Left renal cortex interstitium (tissue), 4 donors: ENCODE measurements at places on chromosomes 4 and X.
A peak's percentile ranks its signal among the peaks of the same experiment; 100 is the strongest.

DNA sequence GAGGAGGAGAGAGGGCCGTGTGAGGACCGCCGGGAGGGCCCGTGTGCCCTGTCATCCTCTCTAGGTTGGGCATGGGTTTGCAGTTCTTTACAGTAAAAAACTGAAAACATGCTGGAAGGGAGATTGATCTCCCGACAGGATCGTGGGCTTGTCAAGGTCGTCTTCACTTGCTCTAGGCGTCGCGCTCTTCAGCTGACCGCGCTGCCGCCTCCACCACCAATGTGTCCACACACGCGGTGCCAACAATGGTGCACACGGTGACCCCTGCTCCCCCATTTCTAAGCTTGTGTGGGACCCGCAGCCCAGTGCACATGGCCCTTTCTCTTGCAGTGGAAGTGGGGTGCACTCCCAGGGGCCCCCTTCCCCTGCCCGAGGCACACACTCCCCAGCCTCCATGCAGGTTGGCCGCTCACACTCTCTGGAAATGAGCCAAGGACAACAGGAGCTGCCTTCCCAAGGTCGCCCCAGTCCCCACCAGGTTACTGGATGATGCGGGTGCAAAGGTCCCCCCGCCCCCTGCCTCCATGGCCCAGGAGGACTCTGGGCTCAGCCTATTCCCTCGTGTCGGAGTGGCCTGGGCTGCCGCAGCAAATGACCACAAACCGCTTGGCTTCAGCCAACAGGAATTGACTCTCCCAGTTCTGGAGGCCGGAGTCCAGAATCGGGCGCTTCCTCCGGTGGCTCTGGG is 1.7 kb upstream of the ZFP92 start:
- DNase-seq, result no peak

DNA sequence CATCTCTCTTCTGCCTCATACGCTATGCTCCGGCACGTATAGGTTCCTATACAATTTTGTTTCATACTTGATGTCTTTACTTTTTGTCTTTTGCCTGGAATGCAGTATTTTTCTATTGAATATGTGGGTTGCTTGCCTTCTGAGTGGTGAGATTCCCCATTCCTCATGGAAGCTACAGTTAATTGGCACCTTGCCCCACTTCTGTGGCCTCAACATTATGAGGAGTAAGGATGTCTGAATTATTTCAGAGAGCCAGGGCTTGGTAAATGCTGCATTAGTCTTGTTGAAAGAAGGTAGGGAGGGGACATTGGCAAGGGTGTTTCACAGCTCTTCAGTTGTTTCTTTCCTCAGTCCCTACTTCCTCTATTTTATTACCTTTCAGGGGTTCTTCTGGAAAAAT is 23.0 kb downstream of the CDKL5 start:
- DNase-seq, result no peak

GRCh38 chrX:39757971-39758370 is 339.8 kb downstream of the BCOR start:
- no peak for DNase-seq

DNA sequence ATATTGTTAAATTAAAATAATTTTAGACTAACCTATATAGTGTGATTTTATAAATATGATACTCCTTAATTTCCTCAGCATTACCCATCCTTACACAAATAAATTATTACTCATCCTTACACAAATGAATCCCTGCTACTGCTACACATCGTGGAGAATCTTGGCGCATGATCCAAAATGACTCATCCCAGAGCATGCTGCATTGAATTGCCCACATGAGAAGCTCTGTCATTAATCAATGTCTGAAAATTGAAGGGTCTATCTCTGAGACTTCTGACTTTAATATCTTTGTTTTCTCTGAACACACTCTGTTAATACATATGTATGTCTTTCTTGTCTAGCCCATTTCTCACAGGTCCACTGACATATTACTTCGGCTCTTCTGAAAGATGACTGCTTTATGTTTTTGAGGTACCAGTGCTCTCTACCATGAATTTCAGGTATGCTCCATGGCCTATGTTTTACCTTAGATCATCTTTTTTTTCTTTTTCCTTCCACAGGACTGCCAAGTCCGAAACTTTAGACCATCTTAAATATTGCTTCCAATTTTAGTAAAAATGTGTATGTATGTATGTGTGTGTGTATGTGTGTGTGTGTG is 15.7 kb upstream of the DUSP21 start:
- no peak for DNase-seq

DNA sequence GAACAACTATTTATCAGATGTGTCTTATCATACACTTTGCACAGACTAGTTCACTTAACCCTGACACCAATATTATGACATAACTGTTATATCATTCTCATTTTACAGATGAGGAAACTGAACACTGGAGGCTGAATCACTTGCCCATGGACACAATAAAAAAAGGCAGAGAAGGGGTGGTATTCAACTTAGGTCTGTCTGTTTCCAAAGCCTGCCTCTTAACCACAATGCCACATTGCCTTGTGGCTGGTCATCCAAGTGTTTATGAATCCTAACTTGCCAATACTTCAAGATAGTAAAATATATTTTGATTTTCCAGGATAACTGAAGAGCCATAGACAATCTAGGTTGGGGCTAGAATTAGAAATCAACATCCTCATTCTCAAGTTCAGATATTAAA is 327.8 kb downstream of the NR3C2 start:
- DNase-seq, result no peak

DNA sequence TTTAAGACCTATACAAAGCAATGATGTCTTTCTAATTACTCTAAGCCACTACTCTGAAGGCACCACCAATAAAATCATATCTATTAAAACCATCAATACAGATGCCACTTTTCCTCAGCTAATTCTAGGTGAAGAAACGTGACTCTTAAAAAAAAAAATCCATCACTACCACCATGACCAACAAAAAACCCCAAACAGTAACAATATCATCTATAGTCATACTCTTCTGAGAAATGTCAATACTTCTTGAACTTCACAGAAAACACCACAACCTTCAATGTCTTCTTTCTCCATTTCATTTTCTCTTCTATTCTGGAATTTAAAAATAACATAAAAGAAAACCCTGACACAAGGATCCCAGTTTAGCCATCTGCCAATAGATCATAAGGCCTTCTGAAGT is 35.7 kb downstream of the CASK start:
- DNase-seq, result no peak

DNA sequence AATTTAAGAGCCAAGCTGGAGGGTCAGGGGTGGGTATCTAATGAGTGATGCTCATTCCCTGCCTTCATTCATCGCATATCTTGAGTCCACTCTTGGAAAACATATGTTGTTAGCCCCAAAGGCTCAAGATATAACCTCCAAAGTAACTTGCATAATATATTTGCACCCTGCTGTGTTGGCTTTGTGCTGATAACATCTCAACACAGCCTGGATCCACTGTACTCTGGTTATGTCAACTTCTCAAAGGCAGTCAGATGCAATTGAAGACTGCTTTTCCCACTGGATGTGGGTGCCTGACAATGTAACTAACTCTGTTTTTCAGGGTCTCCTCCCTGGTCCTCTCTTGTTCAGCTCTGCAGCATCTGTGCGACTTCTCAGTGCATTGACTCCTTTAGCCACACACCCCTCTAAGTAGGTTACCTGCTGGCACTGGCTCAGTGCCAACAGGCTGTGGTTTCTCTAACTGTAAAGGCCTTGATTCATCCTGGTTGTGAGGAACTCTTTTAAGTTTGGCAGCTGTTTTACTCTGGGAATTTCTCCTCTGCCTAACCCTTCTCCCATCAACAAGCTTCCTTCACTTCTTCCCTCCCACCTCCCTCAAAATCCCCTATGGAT is 28.1 kb downstream of the SLC16A2 start:
- DNase-seq, result no peak

DNA sequence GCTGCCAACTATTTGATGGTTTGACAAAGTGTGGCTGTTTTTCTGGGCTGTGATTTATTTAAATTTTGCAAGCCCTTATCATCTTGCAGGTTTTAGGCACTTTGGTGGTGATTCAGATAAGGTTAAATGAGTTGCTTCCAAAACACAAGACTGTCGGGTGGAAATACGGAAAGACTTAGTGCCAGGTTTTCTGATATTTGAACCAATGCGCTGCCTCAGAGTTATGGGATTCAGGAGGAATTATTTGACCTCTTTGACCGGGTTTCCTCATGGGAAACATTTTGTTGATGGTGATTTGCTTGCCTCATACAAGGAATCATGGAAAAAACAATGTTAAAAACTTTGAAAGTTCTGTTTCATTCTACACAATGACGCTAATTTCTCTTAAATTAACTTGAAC is 136.1 kb upstream of the MAP9 start:
- no peak for DNase-seq

GRCh38 chrX:37815366-37815765 is 32.0 kb downstream of the DYNLT3 start:
- DNase-seq, result no peak

DNA sequence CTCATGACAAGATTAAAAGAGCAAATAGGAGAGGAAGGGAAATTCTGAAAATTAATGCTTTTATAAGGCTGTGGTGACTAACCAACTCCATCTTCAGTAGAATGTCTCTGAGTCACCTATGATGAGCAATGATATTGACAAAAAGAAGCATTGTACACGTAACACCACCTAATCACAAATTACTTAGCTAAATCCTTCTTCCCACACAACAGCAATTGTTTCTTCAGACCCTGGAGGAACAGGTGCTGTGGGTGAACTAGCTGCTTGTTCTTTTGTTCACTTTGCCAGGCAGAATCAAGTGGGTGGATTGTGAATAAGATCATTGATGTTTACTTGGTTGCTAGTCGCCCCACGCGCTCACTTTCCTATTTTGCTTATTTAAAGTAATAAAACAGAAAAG is 315.5 kb downstream of the CAMK2D start:
- DNase-seq, result no peak

DNA sequence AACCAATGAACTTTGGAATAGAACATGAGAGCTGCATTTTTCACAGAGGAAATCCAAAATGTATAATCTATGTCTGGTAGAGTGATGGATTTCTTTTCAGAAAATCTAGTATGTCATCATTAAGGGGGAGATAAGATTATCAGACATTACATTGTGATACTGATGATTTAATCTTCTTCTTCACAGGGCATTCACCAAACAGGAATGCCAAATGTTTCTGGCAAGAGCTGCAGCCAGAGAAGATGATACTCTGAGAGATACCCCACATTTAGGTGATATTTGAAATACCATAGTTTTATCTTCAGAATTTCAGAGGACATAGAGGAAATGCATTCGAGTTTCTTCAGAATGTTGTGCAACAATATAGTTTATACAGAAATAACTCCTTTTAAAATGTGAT is 1523.7 kb upstream of the ADGRL3 start:
- DNase-seq, result no peak

- no peak for DNase-seq
These were observed 374.4 kb upstream of the NWD2 start for GRCh38 chr4:36870121-36870520.

DNA sequence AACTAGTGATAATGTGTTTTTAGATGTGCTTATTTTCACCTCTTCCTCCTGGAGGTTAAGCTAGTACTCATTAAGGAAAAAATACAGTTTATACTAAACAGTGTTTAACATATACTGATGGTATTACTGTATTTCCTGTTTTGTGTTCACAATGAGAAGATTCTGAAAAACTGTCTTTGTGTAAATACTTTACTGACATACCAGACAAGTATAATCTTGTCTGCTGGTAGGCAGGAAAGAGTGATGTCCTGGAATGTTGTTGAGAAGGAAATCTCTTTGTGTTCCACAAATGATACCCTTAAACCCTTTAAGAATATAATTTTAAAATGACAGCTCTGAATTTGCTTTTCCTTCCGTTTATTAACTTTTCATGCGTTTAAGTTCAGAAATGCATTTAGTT is 205.5 kb upstream of the NUDT6 start:
- no peak for DNase-seq

GRCh38 chr4:145326491-145326890 is 146.1 kb upstream of the OTUD4 start:
- DNase-seq, result no peak

GRCh38 chrX:39409246-39409917 is 608.1 kb downstream of the MID1IP1 start:
- no peak for DNase-seq

DNA sequence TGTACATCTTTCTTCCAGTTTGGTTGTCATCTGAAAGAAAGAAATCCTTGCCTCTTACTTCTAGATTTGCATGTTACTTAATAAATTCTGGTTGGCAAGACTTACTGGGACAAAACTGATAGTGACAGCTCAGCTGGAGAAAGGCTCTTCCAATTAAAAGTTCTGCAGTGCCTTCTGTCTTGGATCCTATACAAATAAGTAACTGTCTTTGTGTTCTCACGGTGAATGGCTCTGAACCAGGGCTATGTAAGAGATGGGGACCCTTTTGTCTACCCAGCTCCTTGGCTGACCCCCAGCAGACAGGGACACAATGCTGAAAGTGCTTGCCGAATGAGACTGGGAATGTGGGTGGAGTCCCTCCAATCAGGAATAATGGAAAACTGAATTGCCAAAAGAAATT is 89.5 kb downstream of the AASDH start:
- no peak for DNase-seq

GRCh38 chr4:37584071-37584470 is 102.1 kb downstream of the RELL1 start:
- no peak for DNase-seq

DNA sequence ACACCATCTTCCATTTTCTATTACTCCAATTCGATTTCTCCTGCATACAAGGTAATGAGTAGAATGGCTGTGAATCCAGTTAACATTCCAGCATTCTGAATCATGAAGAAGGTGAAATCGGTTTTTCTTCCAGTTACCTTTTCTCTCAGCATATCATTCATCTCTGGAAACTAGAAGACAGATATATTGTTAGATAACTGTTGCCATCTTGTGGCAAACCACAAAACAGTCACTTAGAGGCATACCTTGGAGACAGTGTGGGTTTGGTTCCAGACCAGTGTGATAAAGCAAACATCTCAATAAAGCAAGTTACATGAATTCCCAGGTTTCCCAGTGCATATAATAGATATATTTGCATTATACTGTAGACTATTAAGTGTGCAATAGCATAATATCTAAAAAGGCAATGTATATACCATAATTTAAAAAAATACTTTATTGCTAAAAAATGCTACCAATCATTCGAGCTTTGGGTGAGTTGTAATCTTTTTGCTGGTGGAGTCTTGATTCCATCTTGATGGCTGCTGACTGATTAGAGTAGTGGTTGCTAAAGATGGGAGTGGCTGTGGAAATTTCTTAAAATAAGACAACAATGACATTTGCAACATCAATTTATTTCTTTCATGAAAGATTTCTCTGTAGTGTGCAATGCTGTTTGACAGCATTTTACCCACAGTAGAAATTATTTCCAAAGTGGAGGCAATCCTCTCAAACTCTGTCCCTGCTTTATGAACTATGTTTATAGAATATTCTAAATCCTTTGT is 82.1 kb downstream of the SLC39A8 start:
- peak; percentile 11 for DNase-seq
